Naive thymus-derived CD8-positive, alpha-beta T cell (primary cell): ENCODE measurements at places on chromosomes 13 and 19. TPM values are rescaled to one million over a fixed set of nuclear protein-coding genes. Genes with fewer than 3 reads are reported as not detected.

DNA sequence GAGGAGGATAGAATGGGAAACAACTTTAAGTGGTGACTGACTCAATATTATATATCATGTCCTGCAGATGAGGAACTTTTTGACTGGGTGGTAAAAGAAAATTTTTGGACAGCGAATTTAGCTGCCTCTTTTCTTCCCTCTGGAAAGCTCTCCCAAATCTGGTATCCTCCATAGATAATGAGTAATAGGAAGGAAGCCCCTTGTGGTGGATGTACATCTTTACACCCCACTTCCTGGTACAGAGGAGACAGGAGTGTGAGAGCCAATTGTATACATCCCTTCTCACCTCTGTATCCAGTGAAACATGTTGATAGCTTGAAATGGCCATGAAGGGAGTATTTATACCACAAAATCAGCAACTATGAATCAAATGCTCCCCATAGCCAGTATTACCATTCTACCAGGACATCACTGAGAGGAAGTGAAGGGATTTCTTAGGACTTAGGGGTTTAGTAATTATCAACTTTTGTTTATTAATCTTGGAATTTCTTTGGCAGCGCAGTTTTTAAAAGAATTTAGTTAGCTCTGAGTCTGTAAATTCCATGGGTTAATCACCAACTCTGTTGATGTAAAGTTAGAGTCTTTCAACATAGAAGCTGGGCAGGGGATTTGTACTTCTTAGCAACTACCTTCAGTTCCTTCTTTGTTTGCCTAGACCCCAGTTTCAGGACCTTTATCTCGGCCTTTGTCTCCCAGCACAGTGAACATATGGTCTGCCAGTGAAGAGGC, 17.0 kb upstream of the TDRD3 start:
- no peaks in the 10 kb centered on the region for H3K36me3 ChIP-seq
- no peak overlapping the region for H3K4me3 ChIP-seq
- H3K27me3 ChIP-seq: peaks cover 1% of the 10 kb centered on the region
- no peak overlapping the region for H3K27ac ChIP-seq
- H3K4me1 ChIP-seq: no peaks in the 10 kb centered on the region
- DNase-seq: no peak

DNA sequence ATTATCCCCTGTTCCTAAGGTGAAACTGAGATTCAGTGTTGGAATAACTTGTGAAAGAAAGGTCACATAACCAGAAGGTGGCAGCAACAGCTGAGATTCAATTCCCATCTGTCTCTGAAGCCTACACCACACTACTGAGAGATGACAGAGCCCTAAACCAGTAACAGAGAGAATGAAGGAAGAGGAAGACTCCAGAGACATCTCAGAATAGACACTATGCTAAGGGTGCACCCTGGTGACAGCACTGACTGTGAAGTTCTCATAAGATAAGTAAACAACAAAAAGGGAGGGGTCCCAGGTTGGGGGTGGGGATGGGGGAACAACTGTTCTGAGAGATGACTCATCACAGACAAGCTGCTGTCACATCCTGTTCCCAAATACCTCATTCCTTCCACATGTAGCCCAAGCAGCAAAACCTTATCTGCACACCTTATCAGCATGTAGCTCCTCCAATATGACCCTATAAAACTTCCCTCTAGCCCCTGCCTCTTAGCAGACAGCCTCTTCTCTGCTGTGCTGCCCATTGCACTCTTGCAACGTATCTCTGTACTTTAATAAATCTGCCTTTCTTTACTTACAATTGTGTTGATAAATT, 46.5 kb downstream of the UTP14C start:
- no peaks in the 10 kb centered on the region for H3K4me1 ChIP-seq
- H3K4me3 ChIP-seq: no peak overlapping the region
- no peaks in the 10 kb centered on the region for H3K36me3 ChIP-seq
- no peak overlapping the region for H3K27ac ChIP-seq

Gene FSTL3
- 3.0 TPM for total RNA-seq

DNA sequence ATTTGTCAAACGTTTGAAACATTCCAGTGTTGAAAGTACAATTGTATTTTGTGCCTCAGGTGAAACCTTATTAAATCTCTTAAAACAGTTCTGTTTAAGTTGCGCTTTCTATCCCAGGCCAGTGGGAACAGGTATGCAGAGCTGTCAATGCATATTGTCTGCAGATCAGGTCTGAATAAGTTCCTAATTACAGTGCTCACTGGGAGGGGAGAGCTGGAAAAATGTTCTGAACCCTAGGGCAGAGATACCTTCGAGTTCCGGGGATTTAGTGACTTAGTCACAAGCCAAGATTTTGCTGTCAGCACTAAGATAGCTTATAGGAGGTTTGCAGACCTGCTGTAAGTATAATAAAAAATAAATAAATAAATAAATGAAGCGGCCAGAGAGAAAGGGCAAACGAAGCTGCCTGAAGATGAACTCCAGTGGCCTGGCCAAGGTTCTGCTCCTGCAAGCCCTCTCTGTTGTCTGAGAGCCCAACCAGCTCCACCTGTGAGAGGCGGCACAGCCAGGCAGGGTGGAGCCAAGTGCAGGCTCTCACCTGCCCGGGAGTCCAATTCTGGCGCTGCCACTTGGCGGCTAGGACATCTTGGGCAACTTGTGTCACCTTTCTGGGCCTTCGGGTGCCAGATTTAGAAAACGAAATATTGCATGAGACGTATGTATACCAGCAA, 97.9 kb upstream of the SLC7A1 start:
- H3K4me1 ChIP-seq: no peaks in the 10 kb centered on the region
- H3K27me3 ChIP-seq: peaks cover 20% of the 10 kb centered on the region
- no peak for DNase-seq
- no peak overlapping the region for H3K4me3 ChIP-seq
- H3K27ac ChIP-seq: no peak overlapping the region
- H3K36me3 ChIP-seq: no peaks in the 10 kb centered on the region

GRCh38 chr19:23800271-23800670, 41.6 kb upstream of the ZNF681 start:
- H3K27ac ChIP-seq: peak overlapping the region; percentile 93
- peaks cover 51% of the 10 kb centered on the region for H3K4me1 ChIP-seq
- H3K27me3 ChIP-seq: no peaks in the 10 kb centered on the region
- peak overlapping the region; percentile 19 for H3K4me3 ChIP-seq
- DNase-seq: no peak
- H3K36me3 ChIP-seq: peaks cover 18% of the 10 kb centered on the region

GRCh38 chr13:112188298-112188610, 121.3 kb downstream of the SOX1 start:
- no peaks in the 10 kb centered on the region for H3K4me1 ChIP-seq
- H3K27ac ChIP-seq: no peak overlapping the region
- H3K4me3 ChIP-seq: no peak overlapping the region
- DNase-seq: no peak
- H3K27me3 ChIP-seq: no peaks in the 10 kb centered on the region

GRCh38 chr13:22040810-22041364, 370.0 kb downstream of the FGF9 start:
- peaks cover 1% of the 10 kb centered on the region for H3K36me3 ChIP-seq
- no peak for DNase-seq
- no peaks in the 10 kb centered on the region for H3K4me1 ChIP-seq

- H3K4me1 ChIP-seq: peaks cover 10% of the 10 kb centered on the region
- H3K36me3 ChIP-seq: no peaks in the 10 kb centered on the region
- no peaks in the 10 kb centered on the region for H3K27me3 ChIP-seq
- DNase-seq: peak; percentile 56
- no peak overlapping the region for H3K4me3 ChIP-seq
- H3K27ac ChIP-seq: no peak overlapping the region
Observed at GRCh38 chr19:47284324-47284899, 9.7 kb downstream of the INAFM1 start.

DNA sequence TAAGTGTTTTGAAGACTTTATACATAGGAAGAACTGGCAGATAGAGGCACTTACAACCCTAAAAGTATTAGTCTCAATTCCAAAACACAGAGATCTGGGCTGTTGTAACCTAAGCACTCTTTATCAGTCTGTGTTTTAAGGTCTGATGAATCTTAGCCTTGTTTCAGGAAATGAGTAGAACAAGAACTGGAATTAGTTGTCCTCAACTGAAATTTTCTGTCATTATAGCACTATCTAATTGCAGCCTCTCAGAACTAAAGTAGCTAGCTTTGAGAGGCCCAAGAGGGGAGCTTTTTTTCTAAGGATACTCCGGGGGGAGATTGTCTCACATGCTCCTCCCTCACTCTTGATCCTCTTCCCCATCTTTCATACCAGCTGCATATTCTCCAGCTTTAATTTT, 13.1 kb downstream of the HNRNPM start:
- H3K27ac ChIP-seq: no peak overlapping the region
- no peak for DNase-seq
- no peak overlapping the region for H3K4me3 ChIP-seq
- no peaks in the 10 kb centered on the region for H3K27me3 ChIP-seq

- no peaks in the 10 kb centered on the region for H3K27me3 ChIP-seq
- H3K36me3 ChIP-seq: no peaks in the 10 kb centered on the region
- H3K27ac ChIP-seq: no peak overlapping the region
- no peak for DNase-seq
- H3K4me1 ChIP-seq: no peaks in the 10 kb centered on the region
Observed at GRCh38 chr13:71015021-71015420, 852.0 kb downstream of the DACH1 start.

- no peak overlapping the region for H3K27ac ChIP-seq
- H3K27me3 ChIP-seq: no peaks in the 10 kb centered on the region
- no peaks in the 10 kb centered on the region for H3K4me1 ChIP-seq
- H3K4me3 ChIP-seq: no peak overlapping the region
- H3K36me3 ChIP-seq: peaks cover 29% of the 10 kb centered on the region
- DNase-seq: no peak
Observed at GRCh38 chr13:51771418-51772104, 32.4 kb downstream of the DHRS12 start.

- H3K27me3 ChIP-seq: peaks cover 15% of the 10 kb centered on the region
- no peak overlapping the region for H3K4me3 ChIP-seq
- H3K36me3 ChIP-seq: no peaks in the 10 kb centered on the region
- peaks cover 3% of the 10 kb centered on the region for H3K4me1 ChIP-seq
- DNase-seq: no peak
- H3K27ac ChIP-seq: no peak overlapping the region
Observed at GRCh38 chr13:23618341-23618740, 48.1 kb downstream of the TNFRSF19 start.

DNA sequence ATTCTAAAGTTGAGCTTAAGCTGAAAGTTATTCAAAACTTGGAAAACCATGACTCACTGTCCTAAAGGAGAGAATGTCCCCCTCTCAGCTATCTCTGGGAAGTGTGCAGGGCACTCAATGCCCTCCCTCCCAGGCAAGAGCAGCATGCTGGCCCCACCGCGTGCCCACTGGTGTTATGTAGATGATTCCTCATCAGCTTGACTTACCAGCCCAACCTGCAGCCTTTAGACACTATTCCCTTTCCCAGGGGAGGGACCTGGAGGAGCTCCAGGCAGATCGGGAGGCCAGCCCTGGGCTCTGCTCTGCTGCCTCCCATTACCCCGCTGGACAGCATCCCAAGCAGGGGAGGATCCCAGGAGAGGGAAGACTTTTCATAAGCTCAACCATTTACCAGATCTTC, 124.6 kb downstream of the FGF14 start:
- no peak overlapping the region for H3K4me3 ChIP-seq
- H3K36me3 ChIP-seq: no peaks in the 10 kb centered on the region
- no peak for DNase-seq

Gene ADGRE3
- not detected for total RNA-seq

- H3K4me3 ChIP-seq: no peak overlapping the region
- H3K4me1 ChIP-seq: peaks cover 6% of the 10 kb centered on the region
- no peaks in the 10 kb centered on the region for H3K36me3 ChIP-seq
- H3K27me3 ChIP-seq: no peaks in the 10 kb centered on the region
- H3K27ac ChIP-seq: peak overlapping the region; percentile 56
Observed at GRCh38 chr19:17205237-17206140, 9.7 kb upstream of the USE1 start.

DNA sequence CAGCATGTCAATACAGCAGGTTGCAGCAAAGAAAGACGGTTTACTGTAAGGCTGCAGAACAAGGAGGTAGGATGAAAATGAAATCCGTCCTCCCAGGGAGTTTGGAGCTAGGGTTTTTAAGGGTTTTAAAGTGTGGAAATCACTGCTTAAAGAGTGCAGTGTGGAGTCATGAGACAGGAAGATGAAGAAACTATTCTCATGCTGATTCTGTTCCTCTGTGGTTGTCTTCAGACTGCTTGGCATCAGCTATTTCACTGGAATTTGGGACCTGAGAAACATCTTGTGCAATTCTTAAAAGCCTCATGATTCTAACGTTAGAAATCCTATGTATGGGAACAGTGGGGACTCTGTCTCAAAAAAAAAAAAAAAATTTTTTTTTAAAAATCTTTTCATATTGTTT, 11.4 kb downstream of the ZNF331 start:
- H3K27ac ChIP-seq: no peak overlapping the region
- peaks cover 10% of the 10 kb centered on the region for H3K4me1 ChIP-seq
- H3K27me3 ChIP-seq: no peaks in the 10 kb centered on the region
- H3K36me3 ChIP-seq: peaks cover 8% of the 10 kb centered on the region
